RWPE2 (cell line): ENCODE measurements at places on chromosomes 1 and 21.

GRCh38 chr1:74835051-74835450, 102.1 kb downstream of the TYW3 start:
- H3K27ac ChIP-seq: no peak overlapping the region
- no peaks in the 10 kb centered on the region for H3K27me3 ChIP-seq
- H3K36me3 ChIP-seq: no peaks in the 10 kb centered on the region
- no peak overlapping the region for H3K4me3 ChIP-seq
- DNase-seq: no peak

DNA sequence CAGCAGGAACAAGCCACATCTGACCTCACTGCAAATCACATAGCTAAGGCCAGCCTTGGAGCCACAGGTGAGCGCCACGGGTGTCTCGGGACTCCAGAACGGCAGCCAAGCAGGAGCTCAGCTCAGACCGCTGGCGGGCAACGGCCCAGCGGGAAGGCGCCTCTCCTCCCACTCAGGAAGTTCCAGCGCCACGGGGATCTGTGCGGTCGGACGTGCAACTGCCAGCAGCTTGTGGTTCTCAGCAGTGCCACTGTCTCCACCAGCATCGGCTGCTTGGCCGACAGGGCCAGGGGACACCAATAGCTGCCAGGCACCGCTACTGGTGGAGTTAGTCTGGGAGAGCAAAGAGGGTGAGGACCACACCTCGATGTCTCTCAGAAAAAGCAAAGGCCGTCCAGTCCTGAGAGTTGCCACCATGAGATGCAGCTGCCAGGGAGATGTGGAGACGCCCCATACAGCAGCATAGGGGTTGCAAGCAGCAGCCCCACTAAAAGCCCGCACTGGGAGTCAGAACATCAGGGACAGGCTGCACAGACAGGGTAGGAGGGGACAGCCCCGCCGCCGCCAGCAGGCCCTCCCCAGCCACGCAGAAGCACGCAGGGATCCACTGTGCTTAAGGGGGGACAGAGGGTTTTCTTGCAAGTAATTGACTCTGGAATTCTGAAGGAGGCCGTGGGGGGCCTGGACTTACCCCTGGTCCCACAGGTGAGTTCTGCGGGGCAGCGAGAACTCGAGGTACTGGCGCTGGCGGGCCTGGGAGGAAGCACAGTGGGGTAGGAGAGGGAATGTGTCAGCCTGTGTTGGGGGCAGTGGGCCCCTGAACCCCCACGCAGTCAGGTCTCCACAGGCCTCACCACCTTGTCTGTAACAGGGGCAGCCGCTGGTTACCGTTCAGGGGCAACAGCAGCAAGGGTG, 83.5 kb downstream of the NPHP4 start:
- DNase-seq: no peak
- H3K27ac ChIP-seq: no peak overlapping the region
- H3K4me3 ChIP-seq: no peak overlapping the region
- no peaks in the 10 kb centered on the region for H3K4me1 ChIP-seq

DNA sequence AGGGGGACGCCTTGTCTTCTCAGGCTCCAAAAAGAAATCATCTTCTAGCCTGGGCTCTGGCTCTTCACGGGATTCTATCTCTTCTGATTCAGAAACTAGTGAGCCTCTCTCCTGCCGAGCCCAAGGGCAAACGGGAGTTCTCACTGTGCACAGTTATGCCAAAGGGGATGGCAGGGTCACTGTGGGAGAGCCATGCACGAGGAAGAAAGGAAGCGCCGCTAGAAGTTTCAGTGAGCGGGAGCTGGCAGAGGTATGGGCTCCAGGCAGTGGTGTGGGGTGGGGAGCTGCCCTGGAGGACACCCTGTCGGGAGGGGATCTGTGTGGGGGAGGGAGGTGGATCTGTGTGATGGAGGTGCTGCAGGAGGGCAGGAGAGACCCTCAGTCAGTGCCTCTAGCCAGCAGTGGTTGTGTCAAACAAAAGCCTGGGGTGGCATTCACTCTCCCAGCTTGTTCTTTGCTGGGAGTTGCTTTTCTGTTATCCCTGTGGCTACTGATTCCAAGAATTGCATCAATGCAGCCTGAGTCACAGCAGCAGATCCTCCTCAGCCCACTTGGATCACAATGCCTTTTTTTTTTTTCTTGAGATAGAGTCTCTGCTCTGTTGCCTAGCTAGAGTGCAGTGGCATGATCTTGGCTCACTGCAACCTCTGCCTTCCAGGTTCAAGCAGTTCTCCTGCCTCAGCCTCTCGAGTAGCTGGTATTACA, 21.8 kb downstream of the KDM4A start:
- H3K4me1 ChIP-seq: peaks cover 19% of the 10 kb centered on the region
- H3K27ac ChIP-seq: no peak overlapping the region
- no peak for DNase-seq
- no peak overlapping the region for H3K4me3 ChIP-seq
- no peaks in the 10 kb centered on the region for H3K27me3 ChIP-seq
- H3K36me3 ChIP-seq: peaks cover 100% of the 10 kb centered on the region

DNA sequence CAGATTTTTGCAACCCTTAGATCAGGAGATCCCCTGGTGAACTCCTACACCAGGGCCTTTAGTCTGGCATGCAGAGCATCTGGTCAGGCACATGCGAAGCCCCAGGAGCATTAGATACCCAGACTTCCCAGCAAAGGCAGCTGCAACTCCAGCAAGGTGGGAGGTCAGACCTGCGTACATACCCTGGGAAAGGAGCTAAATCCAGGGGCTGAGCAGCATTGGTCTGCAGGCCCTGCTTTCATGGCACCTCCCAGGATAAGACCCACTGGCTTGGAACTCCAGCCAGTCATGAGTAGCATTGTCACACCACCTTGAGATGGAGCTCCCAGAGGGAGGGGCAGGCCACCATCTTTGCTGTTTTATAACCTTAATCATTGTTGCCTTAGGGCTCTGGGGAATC, 92.3 kb downstream of the KCNT2 start:
- H3K27me3 ChIP-seq: no peaks in the 10 kb centered on the region
- H3K4me1 ChIP-seq: no peaks in the 10 kb centered on the region
- no peaks in the 10 kb centered on the region for H3K36me3 ChIP-seq
- H3K27ac ChIP-seq: no peak overlapping the region

DNA sequence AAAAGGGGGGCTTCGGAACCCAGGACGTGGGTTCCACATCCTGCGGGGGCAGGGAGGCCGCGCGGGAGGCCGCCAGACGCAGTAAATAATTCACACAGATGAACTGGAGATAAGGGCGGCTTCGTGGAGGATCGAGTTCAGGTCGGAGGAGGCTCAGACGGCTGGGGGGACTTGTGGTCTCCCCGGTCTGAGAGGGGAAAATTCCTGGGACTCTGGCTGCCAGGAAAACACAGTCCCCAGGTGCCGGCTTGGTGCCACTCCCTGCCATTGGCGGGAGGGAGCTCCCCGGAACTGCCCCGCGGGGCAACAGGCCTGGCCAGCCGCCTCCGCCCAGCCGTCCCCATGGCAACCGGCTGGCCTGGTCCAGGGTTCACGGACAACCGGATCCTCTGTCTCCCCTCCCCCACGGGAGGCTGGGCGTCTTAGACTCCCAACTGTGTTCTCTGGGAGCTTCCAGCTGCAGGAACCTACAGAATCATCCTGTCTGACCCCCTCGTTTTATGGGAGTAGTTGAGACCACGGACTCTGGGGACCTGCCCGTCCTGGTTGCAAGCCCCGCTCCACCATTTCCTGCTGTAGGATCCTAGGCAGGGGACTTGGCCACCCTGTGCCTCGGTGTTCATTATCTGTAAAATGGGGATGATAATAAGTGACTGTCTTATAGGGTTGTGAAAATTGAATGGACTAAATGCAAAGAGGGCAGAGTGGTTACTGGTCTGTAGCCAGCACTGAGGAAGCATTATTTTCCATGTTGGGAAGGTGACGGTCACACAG, 9.6 kb downstream of the CAMK2N1 start:
- DNase-seq: no peak
- H3K36me3 ChIP-seq: no peaks in the 10 kb centered on the region
- no peak overlapping the region for H3K4me3 ChIP-seq
- H3K4me1 ChIP-seq: peaks cover 18% of the 10 kb centered on the region

GRCh38 chr1:93593854-93594602, 87.6 kb downstream of the BCAR3 start:
- H3K36me3 ChIP-seq: peaks cover 59% of the 10 kb centered on the region
- H3K4me1 ChIP-seq: peaks cover 85% of the 10 kb centered on the region
- no peak overlapping the region for H3K4me3 ChIP-seq

DNA sequence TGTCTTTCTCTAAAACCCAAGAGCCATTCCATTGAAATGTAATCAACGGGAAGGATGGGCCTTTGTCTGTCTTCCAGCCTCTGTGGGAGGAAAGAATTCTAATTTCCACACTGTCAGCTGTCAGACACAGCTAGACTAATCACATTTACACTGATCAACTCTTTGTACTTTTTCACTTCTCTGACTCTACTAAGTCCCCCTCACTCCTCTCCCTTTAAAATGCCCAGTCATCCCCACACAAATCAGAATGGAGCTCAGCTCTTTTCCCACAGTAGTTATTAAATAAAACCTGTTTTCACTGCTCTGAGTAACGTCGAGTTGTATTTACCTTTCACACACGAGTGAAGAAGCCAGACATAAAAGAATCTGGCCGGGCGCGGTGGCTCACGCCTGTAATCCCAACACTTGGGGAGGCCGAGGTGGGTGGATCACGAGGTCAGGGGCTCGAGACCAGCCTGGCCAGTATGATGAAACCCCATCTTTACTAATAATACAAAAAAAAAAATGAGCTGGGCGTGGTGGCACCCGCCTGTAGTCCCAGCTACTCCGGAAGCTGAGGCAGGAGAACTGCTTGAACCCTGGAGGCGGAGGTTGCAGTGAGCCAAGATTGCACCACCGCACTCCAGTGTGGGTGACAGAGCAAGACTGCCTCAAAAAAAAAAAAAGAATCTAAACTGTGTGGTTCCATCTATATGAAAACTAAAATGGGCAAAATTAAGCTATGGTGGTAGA, 13.3 kb downstream of the ZBTB8OS start:
- no peaks in the 10 kb centered on the region for H3K27me3 ChIP-seq
- peaks cover 36% of the 10 kb centered on the region for H3K36me3 ChIP-seq
- no peak for DNase-seq
- H3K4me1 ChIP-seq: no peaks in the 10 kb centered on the region

GRCh38 chr1:168439456-168440375, 104.1 kb downstream of the XCL2 start:
- no peaks in the 10 kb centered on the region for H3K36me3 ChIP-seq
- no peak overlapping the region for H3K27ac ChIP-seq
- no peaks in the 10 kb centered on the region for H3K4me1 ChIP-seq
- H3K27me3 ChIP-seq: no peaks in the 10 kb centered on the region
- DNase-seq: no peak

DNA sequence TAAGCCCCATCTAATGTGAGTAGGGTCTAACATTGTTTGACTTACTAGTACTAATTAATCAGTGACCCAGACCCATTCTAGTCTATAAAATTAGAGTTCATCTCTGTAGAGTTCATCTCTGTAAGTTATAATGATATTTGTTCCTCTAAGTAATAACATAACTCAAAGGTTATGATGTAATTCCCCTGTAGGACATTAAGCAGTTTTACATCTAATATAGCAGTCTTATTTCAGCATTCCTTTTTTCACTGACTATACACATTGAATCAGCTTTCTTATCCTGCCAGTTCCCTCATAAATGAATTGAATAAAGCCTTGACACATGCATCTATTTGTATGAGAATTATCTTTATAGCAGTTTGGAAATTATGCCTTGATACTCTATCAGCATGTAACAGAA, 90.9 kb downstream of the SH3GLB1 start:
- no peak overlapping the region for H3K27ac ChIP-seq
- H3K36me3 ChIP-seq: no peaks in the 10 kb centered on the region
- H3K4me1 ChIP-seq: no peaks in the 10 kb centered on the region
- H3K27me3 ChIP-seq: no peaks in the 10 kb centered on the region
- H3K4me3 ChIP-seq: no peak overlapping the region

- no peaks in the 10 kb centered on the region for H3K4me1 ChIP-seq
- no peak overlapping the region for H3K4me3 ChIP-seq
- H3K36me3 ChIP-seq: no peaks in the 10 kb centered on the region
- H3K27me3 ChIP-seq: no peaks in the 10 kb centered on the region
These were observed 14.7 kb upstream of the SLC19A1 start for GRCh38 chr21:45556645-45557615.

- no peak for DNase-seq
- no peak overlapping the region for H3K4me3 ChIP-seq
- no peaks in the 10 kb centered on the region for H3K36me3 ChIP-seq
- H3K27ac ChIP-seq: peak overlapping the region; percentile 44
- peaks cover 25% of the 10 kb centered on the region for H3K4me1 ChIP-seq
These were observed 2.7 kb upstream of the NTNG1 start for GRCh38 chr1:107138166-107138565.

GRCh38 chr1:243642936-243643335, 207.1 kb downstream of the AKT3 start:
- no peaks in the 10 kb centered on the region for H3K4me1 ChIP-seq
- H3K4me3 ChIP-seq: no peak overlapping the region
- no peak overlapping the region for H3K27ac ChIP-seq
- peaks cover 5% of the 10 kb centered on the region for H3K36me3 ChIP-seq
- H3K27me3 ChIP-seq: no peaks in the 10 kb centered on the region

DNA sequence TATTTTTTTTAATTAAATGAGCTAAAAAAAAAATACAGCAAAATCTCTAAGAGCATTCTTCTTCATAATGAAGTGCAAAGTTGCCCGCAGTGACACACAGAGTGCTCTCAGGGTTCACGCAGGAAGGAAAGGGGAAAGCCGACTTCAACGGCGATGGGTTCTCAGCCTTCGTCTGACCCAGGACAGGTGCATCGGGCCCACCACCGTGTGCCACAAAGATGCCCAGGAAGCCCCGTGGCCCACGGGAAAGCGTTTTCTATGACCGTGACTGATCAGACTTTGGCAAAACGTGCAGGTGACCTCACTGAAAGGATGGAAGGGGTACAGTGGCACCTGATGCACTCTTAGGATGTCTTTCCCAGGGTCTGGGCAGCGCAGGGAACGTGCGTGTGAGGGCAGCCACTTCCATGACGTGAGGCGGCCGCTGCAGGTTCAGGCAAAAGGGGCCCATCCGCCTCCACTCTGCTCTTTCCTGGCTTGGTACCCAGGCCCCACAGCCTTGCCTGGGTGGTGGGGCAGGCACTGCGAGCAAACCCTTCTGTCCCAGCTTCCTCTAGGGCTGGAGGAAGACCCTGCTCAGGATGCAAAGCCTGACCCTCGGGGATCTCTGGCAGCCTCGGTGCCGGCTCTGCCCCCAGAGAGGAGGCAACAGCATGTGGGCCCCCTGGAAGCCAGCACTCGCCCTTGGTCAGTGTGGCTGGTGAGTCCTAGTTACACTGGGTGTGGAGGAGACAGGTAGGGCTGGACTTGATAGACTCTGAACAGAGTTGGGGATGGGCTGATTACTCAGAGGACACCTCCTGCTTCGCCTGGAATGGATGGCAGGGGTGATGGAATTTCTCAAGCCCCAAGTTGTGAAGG, 8.3 kb downstream of the LRRC47 start:
- no peak for DNase-seq
- H3K27ac ChIP-seq: no peak overlapping the region
- H3K4me1 ChIP-seq: no peaks in the 10 kb centered on the region
- H3K27me3 ChIP-seq: no peaks in the 10 kb centered on the region

DNA sequence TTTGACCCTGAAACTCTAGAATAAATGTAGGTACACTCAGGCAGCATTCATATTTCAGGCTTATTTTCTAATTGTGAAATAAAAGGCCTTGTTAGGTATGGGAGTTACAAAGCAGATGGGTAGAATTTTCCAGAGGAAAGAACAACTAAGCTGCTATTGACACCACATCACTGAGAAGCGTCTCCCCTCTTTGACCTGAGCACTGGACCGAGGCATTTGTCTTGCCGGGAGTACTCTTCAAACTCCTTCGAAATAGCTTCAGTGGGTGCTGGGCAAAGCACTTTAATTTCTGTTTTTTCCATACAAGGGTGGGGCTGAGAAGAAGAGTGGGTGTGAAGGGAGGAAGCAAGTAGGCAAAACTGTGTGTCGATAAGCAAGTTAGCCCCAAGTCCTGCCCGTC, 36.4 kb downstream of the ABCA4 start:
- DNase-seq: no peak
- no peak overlapping the region for H3K4me3 ChIP-seq
- H3K27ac ChIP-seq: no peak overlapping the region
- peaks cover 10% of the 10 kb centered on the region for H3K4me1 ChIP-seq
